HuH-7.5 (cell line): ENCODE measurements at places on chromosomes 2 and 18.

DNA sequence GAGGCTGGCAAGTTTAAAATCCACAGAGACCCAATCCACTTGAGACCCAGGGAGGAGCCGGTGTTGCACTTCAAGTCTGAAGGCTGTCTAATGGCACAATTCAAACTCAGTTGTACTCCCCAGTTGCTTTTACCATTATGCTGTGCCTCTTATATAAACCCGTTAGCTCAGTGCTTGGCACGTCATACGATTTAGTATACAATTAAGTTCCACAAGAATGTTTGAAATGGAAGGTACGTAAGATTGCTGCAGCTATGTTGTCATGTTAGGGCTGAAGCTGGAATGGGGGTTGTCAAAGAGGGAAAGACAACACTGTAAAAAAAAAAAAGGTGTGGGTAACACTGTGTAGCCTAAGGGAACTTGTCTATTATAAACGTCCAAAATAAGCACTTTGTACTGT is 30.2 kb downstream of the LIMS1 start:
- no peak for DNase-seq

DNA sequence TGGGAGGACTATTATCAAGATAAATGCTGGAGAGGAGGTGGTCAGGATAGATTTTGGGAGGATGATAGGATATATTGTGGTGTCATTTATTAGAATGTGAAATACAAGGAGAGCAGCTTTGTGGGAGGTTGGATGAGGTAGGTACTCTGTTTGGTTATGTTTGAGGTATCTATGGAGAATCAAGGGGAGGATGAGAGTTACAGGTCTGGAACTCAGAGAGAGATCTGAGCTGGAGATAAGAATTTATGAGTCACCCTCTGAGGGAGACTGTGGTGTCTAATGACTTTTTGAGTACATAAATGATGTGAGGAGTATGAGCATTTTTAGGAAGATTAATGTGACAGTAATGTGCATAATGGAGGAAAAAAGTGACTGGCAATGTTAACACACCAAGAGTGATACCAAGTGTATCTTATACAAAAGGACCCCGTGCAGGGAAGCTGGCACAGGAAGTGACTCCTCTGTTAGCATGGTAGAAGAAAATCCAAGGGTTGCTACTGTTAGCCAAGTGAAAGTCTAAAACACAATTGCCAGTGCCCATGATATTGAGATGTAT is 48.2 kb downstream of the CRIM1 start:
- DNase-seq, result no peak

- no peak for DNase-seq
Measured at GRCh38 chr2:123073956-123074355, 951.1 kb upstream of the CNTNAP5 start.

- DNase-seq, result no peak
Measured at GRCh38 chr2:19800796-19801195, 101.0 kb downstream of the TTC32 start.

DNA sequence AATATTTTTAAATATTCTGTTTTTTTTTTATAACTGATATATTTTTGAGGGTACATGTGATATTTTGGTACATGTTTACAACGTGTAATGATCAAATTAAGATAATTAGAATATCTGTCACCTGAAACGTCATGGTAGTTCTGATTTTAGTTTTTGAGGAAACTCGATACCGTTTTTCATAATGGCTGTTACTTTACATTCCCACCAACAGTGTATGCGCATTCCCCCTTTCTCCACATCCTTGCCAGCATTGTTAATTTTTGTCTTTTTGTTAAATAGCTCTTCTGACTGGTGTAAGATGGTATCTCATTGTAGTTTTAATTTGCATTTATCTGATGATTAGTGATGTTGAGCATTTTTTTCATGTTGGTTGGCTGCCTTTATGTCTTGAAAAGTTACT is 206.8 kb upstream of the STON1 start:
- DNase-seq, result no peak

- no peak for DNase-seq
Measured at GRCh38 chr2:225497166-225497565, 97.7 kb downstream of the NYAP2 start.

- no peak for DNase-seq
Measured at GRCh38 chr18:48896875-48897511, 53.8 kb downstream of the SMAD7 start.

- DNase-seq, result no peak
Measured at GRCh38 chr18:59923539-59924196, 23.9 kb downstream of the PMAIP1 start.

DNA sequence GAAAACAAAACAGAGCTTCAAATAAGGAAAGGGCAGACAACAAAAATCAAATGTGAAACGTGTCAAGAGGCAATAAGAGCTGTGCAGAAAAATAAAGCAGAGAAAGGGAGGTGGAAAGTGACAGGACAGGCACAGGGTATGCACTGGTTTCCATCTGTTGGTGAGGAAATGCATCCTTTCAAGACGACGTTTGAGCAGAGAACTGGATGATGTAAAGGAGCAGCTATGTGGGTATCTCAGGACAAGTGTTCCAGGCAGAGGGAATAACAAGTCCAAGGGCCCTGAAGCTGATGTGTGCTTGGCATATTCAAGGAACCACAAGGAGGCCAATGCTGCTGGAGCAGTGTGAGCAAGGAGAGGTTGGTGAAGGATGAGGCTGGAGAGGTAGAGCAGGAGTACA is 168.9 kb upstream of the SERPINE2 start:
- DNase-seq, result no peak

GRCh38 chr2:180790891-180791290 is 189.5 kb upstream of the UBE2E3 start:
- no peak for DNase-seq
